T-helper 17 cell (primary cell): ENCODE measurements at places on chromosomes 5 and 9.

GRCh38 chr5:140041492-140042392 is 1.4 kb downstream of the NRG2 start:
- DNase-seq = no peak

- DNase-seq = peak; percentile 42
Observed at GRCh38 chr5:131379723-131380122, 115.9 kb downstream of the CDC42SE2 start.

GRCh38 chr5:72184408-72184807 is 77.1 kb downstream of the MAP1B start:
- no peak for DNase-seq

- no peak for DNase-seq
Observed at GRCh38 chr9:73497796-73498195, 346.1 kb downstream of the ANXA1 start.

- DNase-seq = no peak
Observed at GRCh38 chr5:159915904-159916840, at the start of gene ADRA1B. Gene ADRA1B (plus strand): TSS chr5:159916482. CDS start chr5:159916906, 424 bp downstream.

- DNase-seq = no peak
Observed at GRCh38 chr5:72167804-72168203, 60.5 kb downstream of the MAP1B start.

- DNase-seq = no peak
Observed at GRCh38 chr5:96049398-96050272, 88.0 kb upstream of the ELL2 start.

- DNase-seq = no peak
Observed at GRCh38 chr5:171783051-171783450, 2.6 kb upstream of the SMIM23 start.

GRCh38 chr9:101528015-101528414 is 5.6 kb upstream of the RNF20 start:
- DNase-seq = no peak

DNA sequence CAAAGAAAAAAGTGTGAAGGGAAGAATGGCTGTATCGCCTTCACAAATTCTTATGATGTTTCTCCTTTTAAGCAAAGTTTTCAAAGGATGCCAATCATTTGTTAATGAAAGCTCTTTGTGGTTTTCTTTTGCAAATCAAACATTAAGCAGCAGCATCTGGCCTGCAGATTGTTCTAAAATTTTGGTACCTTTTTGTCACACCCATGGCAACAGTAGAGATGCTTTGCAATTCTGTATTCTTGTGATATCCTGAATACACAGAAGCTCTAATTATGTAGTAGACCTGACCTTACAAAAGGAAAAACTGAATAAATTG is 79.8 kb downstream of the CDO1 start:
- no peak for DNase-seq

- no peak for DNase-seq
Observed at GRCh38 chr5:139110526-139111168, 87.5 kb downstream of the SIL1 start.

DNA sequence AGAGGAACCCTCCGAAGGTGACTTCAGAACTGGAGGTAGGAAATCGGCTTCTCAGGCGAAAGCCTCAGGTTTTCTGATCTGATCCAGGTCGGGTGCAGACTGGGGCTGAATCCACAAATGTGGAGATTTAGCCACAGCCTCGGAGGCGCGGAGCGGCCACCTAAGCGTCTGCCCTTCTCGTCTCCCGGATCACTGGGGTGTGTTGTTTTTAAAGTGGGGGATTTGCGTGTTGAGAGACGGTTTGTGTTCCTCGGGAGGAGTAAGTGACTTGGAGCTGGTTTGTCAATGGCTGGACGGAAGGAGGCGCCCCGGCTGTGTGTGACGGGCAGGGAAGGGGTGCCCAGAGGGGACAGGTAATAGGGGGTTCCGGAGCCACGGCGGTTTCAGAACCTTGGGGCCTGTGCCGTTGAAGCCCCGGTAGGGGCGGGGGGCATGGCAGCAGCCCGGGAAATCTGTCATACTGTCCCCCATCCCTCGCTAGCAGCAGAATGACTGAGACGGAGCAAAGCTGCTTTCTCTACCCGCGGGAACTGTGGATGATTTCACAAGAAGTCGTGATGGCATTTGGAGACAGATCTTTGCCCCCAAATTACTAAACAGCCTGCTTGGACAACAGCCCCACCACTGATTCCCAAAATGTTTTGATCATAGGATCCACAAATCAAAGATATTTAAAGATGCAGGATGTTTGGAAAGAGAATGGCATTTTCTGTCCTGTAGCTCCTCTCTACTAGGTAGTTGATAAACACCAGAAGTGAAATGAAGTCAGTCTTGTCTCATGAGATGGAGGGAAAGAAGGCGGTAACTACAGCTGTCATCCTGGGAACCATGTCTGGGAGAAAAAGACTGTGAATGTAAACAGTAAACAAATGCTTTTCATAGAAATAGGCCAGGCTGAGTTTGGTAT is 216.5 kb downstream of the PDZD2 start:
- DNase-seq = no peak

GRCh38 chr5:74766418-74766848 is 484 bp downstream of the GFM2 start:
- no peak for DNase-seq

DNA sequence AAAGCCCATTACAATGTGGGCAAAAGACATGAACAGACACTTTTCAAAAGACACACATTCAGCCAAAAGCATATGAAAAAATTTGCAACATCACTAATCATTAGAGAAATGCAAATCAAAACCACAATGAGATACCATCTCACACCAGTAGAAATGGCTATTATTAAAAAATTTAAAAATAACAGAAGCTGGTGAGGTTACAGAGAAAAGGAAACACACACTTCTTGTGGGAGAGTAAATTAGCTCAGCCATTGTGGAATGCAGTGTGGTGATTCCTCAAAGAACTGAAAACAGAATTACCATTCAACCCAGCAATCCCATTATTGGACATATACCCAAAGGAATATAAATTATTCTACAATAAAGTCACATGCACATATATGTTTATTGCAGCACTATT is 585.2 kb upstream of the TUSC1 start:
- DNase-seq = no peak

DNA sequence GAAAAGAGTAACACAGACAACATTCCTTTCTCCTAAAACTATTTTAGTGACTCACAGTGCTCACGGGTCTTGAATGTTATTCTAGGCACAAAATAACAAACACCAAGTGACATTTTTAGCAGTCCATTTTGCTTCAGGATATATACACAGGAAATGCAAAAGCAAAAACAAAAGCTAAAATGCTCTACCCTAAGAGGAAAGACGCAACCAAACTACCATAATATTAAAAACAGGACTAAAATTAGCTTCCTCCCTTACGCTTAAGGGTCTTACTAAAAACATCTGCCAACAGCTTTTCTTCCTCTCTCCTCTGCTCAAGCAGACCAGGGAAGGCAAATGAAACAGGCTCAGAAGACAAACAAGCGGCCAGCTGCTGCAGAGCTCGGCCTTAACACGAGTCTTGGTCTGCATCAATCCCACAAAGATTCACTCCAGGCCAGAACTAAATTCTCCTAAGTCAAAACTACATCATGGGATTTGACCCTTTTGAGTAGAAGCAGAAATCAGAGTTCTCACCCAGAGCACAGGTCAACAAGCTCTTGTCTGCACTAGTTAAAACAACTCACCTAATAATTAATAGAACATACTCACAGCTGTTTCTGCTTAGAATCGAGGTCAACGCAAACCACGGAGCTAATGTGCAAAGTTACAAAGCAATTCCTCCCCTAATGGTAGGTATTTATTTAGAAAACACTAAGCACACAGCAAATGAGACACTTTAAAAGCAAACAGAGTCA is 62.3 kb downstream of the RAPGEF1 start:
- DNase-seq = no peak

GRCh38 chr9:124320062-124320973 is 62.6 kb downstream of the NEK6 start:
- peak; percentile 26 for DNase-seq

DNA sequence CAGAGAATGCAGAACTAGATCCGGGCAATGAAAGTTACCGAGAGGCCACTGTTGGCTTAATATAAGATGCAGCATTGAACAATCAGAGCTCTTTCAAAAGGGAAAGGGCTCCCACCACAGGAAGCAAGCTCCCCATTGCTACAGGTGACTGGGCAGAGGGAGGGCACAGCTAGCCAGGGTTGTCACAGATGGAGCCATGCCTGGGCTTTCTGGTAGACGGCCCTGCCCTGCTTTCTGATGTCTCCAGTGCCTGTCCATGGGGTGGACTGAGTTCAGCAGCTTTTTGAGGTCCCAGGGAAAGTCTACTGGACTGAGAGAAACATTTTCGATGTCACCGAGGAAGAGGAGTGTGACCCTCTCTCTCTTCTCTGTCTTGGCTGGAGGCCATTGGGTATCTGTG is 14.1 kb downstream of the RGS3 start:
- no peak for DNase-seq

- no peak for DNase-seq
Observed at GRCh38 chr9:131697908-131698617, 41.8 kb downstream of the RAPGEF1 start.

DNA sequence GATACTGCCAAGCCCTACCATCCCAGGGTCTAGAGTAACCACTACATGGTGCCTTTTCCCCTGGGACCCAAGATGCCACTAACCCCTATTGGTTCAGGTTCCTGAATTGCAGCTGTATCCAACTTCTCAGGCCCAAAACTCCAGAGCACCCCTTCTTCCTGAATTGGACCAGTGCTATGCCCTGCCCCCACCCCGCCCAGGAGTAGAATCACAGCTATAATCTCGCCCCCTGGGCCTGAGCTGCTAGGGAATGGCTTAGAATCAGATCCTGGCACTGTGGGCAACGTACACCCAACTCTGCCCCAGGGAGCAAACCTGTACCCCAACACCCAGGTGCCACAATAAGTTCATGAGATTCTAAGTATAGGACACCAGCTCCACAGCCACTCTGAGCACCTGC is 206.3 kb downstream of the CACNA1B start:
- DNase-seq = no peak

DNA sequence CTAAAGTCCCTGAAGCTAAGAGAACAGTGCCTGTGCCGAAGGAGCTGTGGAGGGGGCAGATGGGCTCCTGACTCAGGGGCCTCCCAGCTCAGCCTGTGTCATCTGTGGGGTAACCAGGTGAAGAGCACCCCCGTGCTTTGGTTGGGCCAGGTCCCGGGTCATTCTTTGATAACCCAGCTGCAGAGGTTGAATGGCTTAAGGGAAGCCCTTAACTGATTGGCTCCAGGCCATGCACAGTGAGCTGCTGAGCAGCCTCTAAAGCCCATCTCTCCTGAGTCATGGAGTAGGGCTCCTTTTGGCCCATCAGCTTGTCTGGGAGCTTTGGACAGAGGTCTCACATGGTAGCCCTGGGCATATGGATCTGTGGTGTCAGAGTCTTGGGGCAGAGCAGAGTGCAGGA is 28.7 kb downstream of the COL27A1 start:
- DNase-seq = no peak

DNA sequence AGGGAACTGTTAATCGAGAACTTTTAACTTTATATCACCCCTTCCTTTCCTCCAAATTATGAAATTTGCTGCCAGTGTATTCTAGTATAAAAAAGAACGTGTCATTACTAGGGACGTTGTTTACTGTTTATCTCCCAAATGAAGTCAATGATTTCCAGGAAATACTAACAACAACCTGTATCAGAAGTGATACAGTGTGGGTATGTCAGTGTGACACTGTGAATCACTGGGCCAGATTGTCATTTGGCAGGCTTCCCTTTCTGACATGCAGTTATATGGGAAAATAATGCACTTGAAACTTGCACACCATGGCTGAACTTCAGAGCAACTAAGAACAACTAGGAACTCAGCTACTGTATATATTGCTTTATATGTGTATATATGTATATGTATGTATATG is 12.6 kb downstream of the ZNF462 start:
- no peak for DNase-seq

- DNase-seq = no peak
Observed at GRCh38 chr9:137168904-137169856, 671 bp downstream of the LRRC26 start.

GRCh38 chr9:38357350-38358114 is 35.0 kb upstream of the ALDH1B1 start:
- DNase-seq = no peak

DNA sequence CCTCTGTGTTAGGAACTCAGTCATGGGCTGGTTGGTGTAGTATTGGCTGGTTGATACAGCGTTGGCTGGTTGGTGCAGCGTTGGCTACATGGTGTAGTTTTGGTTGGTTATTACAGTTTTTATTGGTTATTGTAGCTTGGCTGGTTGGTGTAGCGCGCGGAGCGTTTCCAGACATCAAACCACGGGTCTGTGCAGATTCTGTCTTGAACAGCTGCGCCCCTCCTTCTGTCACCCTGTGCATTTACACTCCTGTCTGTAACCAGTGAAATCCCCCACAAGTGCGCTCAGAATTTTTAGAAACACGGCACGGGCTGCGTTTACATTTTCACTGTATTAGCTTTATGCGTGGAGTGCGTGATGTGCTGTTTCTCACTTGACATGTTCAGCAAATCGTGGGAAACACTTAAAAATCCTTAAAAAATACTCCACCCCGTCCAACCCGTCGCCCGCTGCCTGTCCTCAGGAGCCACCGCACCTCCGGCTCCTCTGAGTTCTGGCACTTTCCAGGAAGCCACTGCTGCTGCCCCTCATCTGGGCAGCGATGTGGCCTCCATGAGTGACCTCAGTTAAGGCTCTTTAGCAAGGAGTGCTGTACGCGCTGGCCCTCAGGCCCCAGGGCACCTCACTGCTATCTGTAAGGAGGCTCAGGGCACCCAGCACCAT is 20.8 kb downstream of the NKD2 start:
- DNase-seq = no peak

- DNase-seq = no peak
Observed at GRCh38 chr9:107886826-107887225, 397.3 kb upstream of the KLF4 start.

- no peak for DNase-seq
Observed at GRCh38 chr5:25119650-25120049, 474.9 kb upstream of the CDH10 start.

GRCh38 chr5:19035816-19036215 is 952.2 kb downstream of the CDH18 start:
- no peak for DNase-seq

- DNase-seq = no peak
Observed at GRCh38 chr5:96157841-96158291, 196.2 kb upstream of the ELL2 start.

- DNase-seq = no peak
Observed at GRCh38 chr5:98454407-98454806, 319.1 kb upstream of the RGMB start.

DNA sequence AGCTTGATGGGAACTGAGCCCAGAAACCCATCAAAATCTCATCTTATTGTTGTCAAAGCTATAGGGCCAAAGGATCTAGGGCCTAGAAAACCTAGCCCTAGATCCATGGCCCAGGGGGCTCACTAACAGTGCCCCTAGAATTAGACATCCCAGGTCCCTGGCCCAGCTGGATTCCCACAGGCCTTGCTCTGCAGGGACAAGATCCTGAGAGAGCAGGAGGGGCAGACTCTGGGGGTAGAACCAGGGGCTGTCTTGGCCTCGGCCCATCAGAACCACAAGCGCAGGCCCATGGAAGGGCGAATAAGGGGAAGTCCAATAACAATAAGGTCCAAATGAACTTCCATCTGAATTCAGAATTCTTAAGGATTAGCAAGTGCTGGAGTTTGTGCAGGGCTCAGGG is 69.6 kb downstream of the IL6ST start:
- DNase-seq = no peak
